T-cell (primary cell): ENCODE measurements at places on chromosomes 16 and 17.
A peak's percentile ranks its signal among the peaks of the same experiment; 100 is the strongest.

- DNase-seq = no peak
Observed at GRCh38 chr17:18159551-18160120, 24.0 kb upstream of the ALKBH5 start.

DNA sequence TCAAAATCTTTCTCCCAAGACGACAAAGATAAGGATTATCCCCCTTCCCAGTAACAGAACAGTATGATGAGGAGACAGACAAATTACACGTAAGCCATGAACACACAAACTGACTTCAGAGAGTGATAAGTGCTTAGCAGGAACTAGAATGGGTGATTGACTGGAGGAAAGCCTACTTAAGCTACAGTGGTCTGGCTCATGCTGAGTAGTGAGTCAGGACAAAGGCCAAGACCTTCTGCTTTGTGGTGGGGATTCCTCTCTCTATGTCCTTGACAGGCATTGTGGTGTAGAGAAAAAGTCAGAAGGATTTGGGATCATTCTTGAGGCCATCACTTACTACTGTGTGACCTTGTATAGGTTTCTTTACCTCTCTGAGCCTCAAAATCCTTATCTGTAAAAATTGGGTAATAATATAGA lies 381.9 kb upstream of the CCL2 start:
- DNase-seq = no peak

- DNase-seq = no peak
Observed at GRCh38 chr17:81422776-81423697, 27.8 kb downstream of the BAHCC1 start.

DNA sequence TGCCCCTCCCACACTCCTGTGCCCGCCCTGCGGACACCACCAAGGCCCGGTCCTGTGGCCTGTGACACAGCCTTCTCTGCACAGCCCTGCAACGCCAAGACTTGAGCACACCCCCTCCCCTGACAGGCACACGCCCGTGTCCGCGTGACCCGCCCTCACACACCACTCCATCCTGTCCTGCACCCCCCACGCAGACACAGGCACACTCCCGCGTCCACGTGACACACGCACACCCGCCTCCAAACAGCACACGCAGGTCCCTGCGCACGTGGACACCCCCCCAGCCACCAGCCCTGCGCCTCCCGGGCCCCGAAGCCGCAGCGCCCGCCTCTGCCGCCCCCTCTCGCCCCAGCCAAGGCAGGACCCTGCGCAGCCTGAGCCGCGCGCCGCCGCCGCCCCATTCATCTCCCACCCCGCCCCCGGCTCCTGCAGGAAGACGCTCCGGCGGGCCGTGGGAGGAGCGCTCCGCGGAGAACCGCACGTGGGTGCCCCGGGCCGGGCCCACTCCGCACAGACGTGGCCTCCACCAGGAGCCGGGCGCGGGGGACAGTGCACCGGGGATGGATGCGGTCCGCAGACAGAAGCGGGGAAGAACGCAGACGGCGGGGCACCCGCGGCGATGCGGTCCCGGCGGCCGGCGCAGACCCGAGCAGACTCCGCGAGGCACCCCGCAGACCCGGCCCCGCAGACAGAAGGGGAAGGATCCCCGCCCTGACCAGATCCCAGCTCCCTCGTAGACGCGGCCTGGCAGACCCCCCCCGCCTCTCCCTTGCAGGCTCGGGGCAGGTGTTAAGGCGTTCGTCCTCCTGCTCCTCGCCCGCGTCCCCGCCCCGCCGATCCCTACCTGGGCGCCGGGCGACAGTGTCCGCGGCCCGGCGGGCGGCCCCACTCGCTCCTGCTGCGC lies 506 bp downstream of the CAMKK1 start:
- DNase-seq = peak; percentile 83

- DNase-seq = no peak
Observed at GRCh38 chr16:3045758-3046640, at the start of gene MMP25. Gene MMP25, plus strand, starts transcription at chr16:3046561. Its CDS starts 357 bp downstream, at chr16:3046918.

DNA sequence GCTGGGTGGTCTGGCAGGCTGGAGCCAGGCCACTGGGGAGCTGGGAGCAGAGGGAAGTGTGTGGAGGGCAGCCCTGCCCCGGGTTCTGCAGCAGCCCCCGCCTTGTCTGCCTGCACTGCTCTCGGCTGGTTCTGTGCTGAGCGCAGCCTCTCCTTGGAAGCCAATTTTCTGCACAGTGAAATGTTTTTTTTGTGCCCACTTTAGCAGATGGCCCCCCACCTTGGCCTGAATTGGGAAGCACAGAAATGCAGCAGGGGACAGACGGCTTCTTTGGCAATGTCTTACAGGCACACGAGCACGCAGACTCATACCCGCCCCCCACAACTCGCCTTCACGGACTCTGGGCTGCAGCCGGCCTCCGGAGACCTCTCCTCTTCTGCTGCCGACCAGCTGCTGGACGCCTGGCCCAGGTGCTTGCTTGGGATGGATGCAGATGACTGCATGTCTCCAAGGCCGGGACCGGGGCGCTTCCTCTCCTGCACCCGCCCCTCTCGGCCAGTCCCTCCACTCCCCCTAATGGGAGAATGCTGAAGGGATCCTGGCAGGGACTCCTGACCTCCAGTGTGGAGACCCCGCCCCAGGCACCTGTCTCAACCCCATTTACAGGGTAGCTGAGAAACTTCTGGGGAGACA lies 14.8 kb downstream of the NPTX1 start:
- DNase-seq = no peak

DNA sequence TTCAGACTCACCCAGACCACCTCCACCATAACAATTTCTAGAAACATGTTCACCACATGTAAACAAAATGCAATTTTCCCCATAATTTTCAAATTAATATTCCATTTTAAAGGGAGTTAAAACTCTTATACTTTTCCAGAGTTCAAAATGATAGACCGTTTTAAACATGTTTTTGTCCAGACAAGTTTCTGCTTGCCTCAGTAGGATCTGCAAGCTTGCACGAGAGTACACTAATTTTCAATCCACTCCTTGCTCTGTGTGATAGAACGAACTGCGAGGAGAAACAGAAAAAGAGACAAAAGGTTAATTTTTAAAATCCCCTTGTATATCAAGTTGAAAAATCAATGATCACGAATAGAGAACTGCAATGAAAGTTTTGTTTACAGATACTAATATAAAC lies 7.1 kb downstream of the FAHD1 start:
- no peak for DNase-seq

GRCh38 chr17:48438516-48439061 lies 8.6 kb upstream of the SKAP1 start:
- no peak for DNase-seq

- peak; percentile 70 for DNase-seq
Observed at GRCh38 chr17:64028874-64029464, 8.5 kb upstream of the ICAM2 start.
